Kidney glomerular epithelial cell (primary cell): ENCODE measurements at places on chromosomes 7 and 10.

- DNase-seq: no peak
Measured at GRCh38 chr10:11679946-11680345, 62.2 kb upstream of the ECHDC3 start.

DNA sequence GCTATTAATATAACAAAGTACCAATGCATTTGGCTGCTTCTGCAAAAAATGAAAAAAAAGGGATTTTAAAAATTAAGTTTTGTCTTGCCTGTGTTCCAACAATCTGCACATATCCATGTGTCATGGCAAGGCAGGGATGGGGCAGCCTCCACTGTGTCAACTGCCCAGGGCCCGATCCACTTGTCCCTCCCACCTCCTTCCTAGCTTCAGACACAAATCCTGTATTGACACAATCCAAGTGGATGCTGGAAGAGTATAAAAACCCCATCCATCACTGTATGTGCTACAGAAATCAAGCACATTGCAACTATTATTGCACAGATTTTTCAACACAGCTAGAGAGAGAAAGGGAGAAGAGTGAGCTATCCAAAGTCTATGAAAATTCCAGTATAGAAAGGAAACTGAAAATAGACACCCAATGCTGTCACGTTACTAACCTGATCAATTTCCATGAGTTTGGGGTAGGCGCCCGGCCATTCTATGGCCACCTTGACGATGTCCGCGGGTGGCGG, 106.4 kb downstream of the ELMO1 start:
- no peak for DNase-seq

- no peak for DNase-seq
Measured at GRCh38 chr10:26612151-26612915, 85.2 kb upstream of the PDSS1 start.

- no peak for DNase-seq
Measured at GRCh38 chr7:5422396-5423305, 983 bp downstream of the TNRC18 start.

DNA sequence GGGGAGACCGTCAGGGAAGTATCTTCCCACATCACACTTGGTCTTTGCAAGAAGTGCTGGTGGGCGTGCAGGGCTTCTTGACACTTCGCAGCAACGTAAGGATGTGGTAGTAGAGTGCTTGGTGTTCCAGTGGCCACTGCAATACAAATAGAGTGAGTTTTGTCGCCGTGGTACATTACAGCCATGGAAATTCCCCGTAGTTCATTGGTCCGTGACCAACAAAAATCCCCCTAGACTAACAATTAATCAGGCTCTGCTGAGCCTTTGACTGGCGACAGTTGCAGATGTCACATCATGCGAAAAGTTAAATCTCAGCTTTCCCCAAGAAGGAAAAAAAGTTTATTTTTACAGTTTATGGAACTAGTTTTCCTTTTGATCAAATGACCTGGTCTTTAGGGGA, 134.7 kb downstream of the MGMT start:
- DNase-seq: peak; percentile 28

GRCh38 chr10:35520996-35521395, 84.1 kb upstream of the GJD4 start:
- DNase-seq: no peak

DNA sequence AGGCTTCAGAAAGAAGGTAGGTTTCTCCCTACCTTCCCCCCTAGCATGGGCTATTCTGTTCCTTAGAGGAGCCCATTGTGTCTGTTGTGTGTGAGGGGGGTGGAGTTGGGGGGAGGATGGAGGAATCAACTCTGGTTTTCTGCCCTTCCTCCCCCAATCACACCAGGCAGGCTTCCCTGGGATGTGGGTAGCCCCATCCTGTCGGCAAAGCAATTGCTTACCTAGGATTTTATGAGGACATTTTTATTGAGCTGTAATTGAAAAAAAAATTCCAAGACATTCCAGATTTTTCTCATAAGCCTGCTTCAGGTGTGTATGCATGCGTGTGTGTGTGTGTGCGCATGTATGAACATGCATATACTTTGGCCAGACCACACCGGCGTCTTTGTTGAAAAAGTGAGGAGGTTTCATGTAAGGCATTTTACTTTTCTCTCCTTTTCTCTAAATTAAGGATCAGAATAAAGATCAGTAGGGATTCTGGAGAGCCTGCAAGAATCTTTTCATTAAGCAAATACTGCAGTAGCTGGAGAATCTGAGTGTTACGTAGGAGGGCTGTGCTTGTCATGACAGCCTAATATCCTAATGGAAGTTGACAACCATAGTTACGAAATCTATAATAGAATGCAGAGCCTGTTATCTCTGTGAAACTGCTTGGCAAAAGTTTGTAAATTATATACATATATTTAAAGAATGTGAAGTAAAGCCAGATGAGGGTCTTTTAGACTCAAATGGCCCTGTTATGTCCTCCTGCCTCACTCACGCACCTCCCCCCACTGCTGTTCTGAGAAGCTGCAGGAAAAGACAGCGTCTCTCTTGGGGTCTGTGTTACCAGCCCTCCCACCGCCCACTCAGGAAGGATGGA, 27.3 kb upstream of the SAMD8 start:
- no peak for DNase-seq
